ENCODE measurements at places on chromosomes 12 and 14.
A peak's percentile ranks its signal among the peaks of the same experiment; 100 is the strongest.

DNA sequence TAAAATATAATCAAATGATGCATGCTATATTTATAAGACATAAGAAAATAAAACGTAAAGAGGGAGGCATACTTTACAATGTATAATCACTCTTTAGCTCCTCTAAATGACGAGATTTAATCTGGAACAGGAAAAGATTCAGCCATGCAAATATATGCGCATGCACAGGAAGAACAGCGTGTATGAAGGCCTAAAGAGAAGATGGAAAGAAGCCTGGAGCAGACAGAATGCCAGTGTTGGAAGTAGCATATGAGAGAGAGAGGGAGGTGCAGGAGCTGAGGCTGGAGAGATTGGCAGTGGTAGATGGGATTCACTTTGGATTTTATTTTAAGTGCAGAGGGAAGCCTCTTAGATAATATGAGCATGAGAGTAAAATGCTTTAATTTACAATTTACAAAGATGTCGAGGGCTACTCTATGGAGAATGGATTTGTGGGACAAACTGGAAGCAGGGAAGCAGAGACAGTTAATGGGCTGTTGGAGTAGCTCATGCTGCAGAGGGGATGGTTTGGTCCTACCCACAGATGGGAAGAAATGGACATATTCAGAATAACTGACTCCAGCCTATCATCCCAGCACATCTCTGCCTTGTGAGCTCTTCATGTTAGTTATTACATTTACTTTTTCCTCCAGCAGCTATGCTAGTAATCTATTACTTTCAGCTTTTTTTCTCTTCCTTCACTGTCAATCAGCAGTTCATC lies 411.1 kb downstream of the TMTC2 start:
- DNase-seq, result no peak

DNA sequence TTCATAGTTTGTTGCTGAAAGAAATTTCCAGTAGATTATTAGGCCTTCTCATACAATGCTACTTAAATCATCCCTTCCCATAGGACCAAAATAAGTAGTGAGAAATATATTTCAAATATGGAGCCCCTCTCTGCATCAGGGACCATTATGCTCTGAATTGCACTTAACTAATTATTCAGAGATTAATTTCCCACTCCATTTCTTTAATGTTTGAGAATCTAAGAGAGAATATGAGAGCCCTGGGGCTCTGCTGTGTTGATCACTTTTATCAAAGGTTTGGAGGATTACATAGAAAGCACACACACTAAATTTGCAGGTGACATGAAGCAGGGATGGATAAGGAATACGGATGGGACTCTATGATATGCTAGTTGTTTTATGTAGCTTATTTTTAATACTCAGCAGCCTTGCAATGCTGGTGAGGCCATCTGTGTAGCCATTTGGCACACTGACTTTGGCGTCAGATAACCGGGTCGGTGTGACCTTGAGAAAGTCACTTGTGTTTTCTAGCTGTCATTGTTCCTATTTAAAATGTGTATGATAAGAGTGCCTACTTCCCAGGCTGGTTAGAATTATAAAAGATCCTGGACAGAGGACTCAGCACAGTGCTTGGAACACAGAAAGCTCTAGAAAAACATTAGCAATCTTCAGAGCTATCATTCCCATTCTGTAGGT lies 49.9 kb upstream of the FBXO21 start:
- DNase-seq, result no peak

DNA sequence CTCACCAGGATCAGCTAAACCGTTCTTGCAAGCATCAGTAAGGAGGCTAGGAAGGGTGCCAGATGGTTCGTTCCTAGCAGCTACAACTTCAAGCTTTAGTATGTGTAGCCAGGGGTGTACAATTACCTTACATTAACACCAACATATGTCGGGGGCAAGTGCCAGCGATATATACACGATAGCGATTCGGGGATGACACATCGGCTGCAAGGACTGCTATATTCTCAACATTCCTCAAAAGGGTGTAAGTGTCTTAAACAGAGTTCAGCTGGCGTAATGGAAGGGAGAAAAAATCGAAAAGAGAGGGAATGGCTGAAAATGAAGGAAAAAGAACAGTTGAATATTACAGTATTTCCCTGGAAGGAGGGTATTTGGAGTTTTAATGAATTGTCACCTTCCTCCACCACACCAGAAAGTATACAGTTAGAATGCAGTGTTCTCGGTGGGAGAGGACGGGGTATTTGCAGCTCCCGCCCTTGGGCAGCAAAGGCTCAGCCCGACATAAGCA lies 545 bp downstream of the LIMA1 start:
- no peak for DNase-seq

GRCh38 chr12:70379846-70380245 lies 13.8 kb downstream of the KCNMB4 start:
- DNase-seq, result no peak

GRCh38 chr14:105314287-105315200 lies at the start of gene PACS2:
Gene PACS2 (plus strand): TSS chr14:105314748. CDS start chr14:105314919, 171 bp downstream.
- DNase-seq, result peak; percentile 93

DNA sequence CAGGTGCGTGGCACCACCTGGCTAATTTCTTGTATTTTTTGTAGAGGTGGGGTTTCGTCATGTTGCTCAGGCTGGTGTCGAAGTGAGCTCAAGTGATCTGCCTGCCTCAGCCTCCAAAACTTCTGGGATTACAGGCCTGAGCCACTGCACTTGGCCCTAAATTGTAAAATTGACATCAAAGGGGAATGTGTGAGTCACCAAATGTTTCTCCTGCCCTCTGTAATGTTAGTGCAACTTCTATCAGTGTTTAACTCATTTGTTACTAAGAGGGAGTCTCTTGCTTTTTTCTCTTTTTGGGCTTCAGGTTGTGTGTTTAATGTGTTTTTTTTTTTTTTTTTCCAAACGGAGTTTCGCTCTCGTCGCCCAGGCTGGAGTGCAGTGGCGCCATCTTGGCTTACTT lies 2.3 kb downstream of the TULP3 start:
- no peak for DNase-seq

- DNase-seq, result peak; percentile 92
These were observed 235 bp downstream of the RAB2B start for GRCh38 chr14:21476523-21476924.

- DNase-seq, result peak; percentile 96
These were observed at the start of gene PKP2 for GRCh38 chr12:32896432-32897280. Gene PKP2 (minus strand): TSS chr12:32896777. CDS start chr12:32896731, 46 bp downstream.

DNA sequence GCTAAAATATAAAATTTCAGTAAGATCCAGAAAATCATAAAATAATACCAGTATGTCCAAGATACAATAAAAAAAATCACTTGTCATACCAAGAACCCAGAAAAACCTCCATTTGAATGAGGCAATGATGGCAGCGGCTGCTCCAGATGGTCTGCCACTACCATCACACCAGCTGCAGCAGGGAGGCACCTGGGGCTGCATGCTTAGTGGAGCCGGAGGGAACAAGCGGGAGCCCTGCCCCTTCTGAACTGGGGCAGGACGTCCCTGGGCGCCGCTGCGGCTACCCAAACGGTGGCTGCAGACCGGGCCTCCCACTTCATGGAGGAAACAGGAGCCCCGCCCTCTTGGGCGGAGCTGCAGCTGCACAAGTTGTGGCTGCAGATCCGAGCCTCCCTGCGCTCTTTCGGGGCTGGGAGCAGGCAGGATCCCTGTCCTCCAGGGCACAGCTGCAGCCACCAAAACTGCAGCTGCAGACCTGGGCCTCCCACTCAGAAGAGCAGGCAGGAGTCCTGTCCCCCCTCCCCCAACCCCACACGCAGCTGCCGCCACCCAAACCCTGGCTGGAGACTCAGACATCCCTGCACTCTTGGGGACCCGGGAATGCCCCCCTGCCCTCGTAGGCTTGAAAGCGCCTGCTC lies 36.1 kb upstream of the OR5AU1 start:
- peak; percentile 88 for DNase-seq

- DNase-seq, result no peak
These were observed 601.5 kb downstream of the KCNH5 start for GRCh38 chr14:62443796-62444195.

DNA sequence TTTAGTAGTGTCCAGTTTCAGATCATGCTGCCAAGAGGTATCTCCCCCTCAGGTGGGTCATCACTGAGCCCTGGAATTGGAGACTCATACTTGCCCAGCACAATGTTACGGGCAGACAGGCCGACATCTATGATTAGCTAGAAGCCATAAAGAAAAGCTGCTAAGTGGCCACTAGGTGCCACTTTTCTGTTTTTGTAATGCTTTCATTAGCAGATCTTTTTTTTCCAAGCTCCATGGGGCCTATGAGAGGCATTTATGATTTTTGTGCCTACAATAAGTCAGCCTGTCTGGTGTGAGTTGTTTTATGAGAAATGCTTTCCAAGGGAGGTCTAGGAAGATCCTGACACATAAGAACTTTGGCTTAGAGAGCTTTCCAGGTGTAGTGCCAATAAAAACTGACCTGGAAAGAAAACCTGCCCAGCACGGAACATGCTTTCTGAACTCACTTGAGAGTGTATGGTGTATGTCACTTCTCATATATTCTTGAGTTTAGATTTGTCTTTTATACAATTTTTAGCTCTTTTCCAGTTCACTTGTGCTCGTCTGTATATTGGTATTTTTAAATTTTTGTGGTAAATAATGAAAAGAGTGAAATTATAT lies 21.8 kb upstream of the SMCO2 start:
- no peak for DNase-seq

- no peak for DNase-seq
These were observed 20.8 kb upstream of the FBLN5 start for GRCh38 chr14:91968280-91968679.

DNA sequence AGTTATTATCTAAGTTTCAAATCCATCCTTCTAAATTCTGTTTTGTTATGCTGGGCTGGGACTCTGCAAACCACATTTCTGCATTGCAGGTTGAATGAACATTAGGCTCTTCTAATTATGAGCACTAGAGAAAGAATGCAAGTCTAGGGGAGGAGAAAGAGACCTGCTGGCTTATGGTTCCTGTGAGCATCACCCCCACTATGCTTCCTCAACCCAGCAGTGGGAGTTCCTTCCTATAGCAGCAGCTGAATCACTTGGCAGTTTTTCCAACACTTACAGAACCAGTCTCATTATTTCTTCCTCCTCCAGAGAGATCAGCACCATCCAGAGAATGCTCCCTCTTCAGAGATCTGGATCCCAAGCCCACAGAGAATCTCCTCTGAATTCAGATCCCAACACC lies 297.7 kb upstream of the CLEC14A start:
- no peak for DNase-seq

GRCh38 chr14:90780519-90780918 lies 35.7 kb downstream of the TTC7B start:
- DNase-seq, result no peak

- DNase-seq, result no peak
These were observed 468.7 kb upstream of the SOX5 start for GRCh38 chr12:24418157-24418556.

DNA sequence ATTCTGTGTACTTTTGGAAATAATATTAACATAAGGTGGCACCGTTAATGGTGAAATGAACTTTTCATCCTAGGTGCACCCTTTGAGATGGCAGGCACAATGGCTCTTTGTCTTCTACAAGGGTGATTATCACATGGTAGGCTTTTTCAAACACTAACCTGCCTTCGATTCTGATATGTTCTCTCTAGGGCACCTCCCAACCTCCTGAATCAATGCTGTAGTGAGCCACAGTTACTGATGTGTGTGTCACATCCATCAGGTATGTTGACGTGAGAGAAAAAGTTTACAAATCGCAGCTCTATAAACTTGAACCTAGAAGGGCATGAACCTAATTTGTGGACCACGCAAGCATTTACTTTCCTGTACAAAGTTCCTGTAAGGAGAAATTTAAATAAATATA lies 25.4 kb downstream of the PDE3A start:
- no peak for DNase-seq

- DNase-seq, result peak; percentile 71
These were observed 15.7 kb downstream of the SIVA1 start for GRCh38 chr14:104768437-104769323.

DNA sequence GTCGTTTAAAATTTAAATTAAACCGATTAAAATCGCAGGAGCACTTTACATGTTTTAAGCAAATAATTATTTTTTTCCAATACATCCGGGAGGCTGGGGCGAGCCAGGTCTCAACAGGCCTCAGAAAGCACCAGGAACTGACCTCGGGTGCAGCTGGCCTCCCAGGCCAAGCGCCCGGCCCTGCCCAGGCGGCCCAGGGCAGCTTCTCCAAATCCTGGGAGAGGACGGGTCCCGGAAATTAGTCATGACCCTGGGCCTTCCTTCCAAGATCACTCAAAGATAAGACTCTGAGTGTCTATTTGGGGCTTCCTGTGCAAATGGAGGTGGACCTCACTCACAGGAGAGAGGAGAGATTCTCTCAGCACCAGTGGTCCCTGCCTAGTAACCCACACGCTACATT lies 177.1 kb downstream of the BCL11B start:
- no peak for DNase-seq

DNA sequence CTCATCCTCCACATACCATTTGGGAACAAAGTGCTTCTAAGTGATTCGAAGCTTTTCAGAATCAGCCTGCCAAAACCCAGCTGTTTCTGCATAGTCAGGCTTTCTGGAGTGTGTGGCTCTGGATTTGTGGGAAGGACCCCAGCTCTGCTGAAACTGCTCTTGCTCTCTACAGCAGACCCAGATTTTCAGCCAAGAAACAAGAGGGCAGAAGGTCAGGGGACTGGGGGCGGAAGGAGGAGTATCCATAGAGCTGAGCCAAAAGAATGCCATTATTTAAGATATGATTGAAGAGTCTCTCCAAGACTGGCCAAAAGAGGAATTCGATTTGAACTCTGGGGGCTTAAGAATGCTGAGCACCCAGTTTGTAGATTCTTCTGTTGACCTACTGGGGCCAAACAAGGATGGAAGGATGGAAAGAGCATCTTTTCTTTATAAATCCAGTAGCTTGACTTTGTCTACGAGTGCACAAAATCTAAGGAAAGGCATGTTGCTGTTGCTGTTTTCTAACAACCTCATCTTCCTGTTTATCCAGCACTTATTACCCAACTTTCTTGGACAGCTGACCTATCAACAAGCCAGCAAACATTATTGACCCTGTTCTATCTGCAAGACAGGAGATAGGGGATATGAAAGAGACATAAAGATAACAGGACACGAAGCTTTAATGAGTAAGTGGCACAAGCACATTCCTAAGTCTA lies 29.2 kb downstream of the FBLN5 start:
- DNase-seq, result no peak

DNA sequence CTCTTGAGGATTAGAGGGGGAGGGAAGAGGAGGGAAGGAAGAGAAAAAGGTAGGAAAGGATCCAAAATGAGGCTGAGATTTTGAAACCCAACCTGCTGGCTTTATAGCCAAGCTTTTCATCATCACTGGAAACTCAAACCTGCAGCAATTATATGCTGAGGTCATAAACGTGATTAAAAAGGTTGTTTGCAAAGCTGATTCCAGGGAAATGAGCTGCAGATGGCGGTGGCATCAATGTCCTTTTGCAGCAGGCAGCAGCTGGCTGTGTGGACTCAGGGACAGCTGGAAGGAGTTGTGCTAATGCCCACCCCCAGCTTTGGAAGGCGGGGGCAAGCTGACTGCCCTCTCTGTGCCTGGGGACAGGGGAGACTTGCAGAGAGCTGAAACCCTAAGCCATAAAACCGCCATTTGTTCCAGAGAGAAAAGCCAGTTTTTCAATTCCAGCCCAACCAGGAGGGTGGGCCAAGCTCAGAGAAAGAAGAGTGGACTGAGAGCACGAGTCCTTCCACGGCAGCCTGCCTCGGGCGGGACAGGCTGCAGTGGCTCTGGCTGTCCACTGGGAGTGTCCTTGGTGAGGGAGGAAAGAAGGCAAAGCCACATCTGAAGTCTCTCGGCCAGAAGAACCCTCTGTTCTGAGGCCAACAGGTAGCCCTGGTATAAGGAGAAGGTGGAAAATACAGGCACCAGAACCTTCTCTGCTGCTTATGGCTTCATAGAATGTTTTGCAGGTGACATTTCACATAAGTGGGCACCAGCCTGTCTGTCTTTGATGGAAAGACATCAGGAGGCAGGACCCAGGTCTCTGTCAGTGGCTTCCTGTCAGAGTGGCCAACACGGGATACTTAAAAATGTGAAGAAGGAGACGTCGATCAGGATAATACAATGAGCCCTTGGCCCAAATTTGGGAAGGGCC lies 90.7 kb downstream of the SINHCAF start:
- DNase-seq, result peak; percentile 99
